ENCODE measurements at places on chromosomes 3 and 15. TPM values are rescaled to one million over a fixed set of nuclear protein-coding genes. Genes with fewer than 3 reads are reported as not detected.

GRCh38 chr15:40623361-40623760 is 29.3 kb downstream of the KNL1 start:
- DNase-seq, result no peak

DNA sequence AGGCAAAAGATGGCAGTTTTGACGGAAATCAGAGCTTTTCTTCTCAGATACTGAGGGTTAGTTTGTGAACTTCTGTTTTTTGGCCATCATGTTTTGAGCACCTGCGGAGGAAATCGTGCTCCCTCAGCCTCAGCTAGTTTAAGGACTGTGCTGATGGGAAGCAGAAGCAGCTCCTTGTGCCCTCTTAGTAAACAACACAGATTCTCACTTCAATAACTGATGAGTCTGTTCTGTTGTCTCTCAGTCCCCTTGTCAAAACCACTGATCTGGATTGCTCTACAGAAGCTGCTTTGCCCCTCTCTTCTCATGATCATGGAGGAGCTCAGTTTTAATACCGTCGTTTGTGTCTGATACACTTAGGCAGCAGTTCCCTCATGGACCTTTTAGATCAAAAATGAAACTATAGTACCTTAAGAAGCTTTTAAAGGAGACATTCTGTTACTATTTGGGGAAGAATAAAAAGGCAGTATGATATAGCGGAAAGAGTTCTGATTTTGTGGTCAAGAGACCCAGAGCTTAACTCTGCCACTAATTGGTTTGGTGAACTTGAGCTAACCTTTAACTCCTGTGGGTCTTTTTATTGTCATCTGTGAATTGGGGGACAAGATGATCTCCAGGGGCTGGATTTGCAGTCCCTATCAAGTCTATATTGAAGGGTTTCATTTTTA is 152.6 kb downstream of the BBX start:
- no peak for DNase-seq

DNA sequence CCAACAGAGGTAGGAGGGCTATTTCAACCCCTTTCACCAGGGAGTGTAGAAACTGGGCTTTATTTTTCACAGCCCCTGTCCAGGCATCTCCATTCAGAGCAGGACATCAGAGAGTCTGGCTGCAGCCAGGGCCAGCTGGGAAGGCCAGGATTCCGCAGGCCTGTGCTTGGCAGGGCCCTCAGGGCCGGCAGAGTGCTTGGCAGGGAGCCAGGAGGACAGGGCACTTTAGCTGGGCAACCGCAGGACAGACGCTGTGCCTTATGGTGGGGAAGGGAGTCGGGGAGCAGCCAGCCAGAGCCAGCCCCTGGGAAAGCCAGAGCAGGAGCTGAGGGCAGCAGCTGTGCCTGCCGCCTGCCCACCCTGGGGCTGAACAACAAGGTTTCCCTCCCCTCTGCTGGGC is 34.5 kb upstream of the IQCF6 start:
- DNase-seq, result no peak

DNA sequence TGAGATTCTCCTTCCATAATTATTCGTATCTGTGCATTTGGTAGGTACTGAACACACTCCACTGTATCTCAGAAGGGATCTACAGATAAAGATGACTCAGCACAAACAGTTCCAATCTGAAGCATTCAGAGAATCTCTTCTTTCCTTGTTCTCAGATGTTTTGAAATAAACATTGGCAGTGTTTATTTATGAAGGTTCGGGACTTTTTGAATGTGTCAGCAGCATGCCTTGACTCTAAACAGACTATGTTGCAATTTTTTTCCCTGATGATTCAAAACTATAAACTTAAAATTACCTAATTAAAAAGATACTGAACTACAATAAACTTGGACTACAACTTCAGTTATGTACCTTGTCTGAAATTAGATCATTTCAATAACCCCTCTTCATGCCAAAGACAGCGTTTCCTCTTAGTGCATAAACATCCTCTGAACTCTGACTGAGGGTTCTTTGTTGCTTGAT is 612.9 kb upstream of the TBL1XR1 start:
- no peak for DNase-seq

DNA sequence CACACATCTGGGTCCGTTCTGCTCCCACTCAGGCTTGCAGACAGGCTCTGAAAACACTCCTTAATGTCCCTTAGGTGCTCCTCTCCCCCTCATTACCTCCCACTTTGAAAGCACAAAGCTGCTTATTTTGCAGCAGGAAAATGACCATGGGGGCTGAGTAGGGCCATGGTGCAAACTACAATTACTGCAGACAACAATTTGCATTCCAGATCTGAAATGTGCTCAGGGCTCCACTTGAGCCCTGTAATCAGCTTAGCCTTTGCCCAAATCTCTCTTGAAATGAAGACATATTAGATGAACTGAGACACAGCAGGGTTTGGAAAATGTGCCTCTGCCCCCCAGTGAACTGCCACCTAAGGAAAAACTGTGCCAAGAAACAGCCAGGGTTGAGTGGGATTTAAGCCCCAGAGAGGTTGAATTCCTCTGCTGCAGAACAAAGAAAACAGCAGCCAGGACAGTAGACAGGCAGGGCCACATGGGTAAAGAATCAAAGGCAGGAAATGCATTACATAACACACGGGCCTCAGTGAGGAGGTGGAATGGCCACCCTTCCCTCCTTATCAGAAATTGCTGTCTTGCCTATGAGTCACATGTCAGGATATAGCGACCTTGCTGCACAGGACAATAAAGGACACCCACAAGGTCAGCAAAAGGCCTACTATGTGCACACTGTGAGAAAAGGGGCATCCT is 126.8 kb upstream of the ARHGEF3 start:
- no peak for DNase-seq

GRCh38 chr3:129855832-129856419 is 37.6 kb downstream of the TMCC1 start:
- no peak for DNase-seq

GRCh38 chr3:16790432-16791400 is 94.0 kb upstream of the PLCL2 start:
- DNase-seq, result no peak

DNA sequence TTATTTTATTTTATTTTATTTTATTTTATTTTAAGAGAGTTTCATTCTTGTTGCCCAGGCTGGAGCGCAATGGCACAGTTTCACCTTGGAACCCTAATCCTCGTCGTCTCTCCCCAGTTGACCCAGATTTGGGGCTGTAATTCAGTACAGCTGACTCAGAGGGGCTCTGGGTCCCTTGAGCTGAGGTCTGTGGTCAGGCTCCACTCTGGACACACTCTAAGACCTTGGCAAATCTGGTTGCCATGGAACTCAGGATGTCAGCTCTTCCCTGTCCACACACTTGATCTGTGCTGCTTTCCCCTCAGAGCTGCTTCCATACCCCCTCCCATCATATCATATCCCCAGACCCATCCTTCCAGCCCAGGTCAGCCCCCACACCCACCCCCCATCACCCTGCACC is 675 bp upstream of the CYP11A1 start:
- DNase-seq, result no peak

DNA sequence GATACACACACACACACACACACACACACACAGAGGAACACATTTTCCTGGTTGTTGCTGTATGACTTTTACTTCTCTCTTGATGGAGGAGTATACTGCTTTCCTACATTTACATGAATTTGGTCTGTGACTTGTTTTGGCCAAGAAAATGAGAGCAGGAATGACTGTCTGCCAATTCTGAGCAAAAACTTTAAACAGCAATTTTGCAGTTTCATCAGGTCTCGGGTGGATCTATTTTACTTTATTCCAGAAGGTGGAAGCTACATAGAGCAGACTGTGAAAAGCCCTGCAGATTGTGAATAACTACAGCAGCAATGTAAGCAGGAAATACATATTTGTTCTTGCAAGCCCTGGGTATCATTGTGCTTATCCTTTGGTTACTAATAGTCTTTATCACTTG is 1350.0 kb upstream of the EPHA6 start:
- DNase-seq, result no peak

GRCh38 chr3:47404955-47405790 is 24.4 kb downstream of the PTPN23 start:
- no peak for DNase-seq

- DNase-seq, result no peak
These were observed 40.5 kb downstream of the IMPG2 start for GRCh38 chr3:101279765-101280385.

- no peak for DNase-seq
These were observed 14.4 kb downstream of the ABHD17C start for GRCh38 chr15:80709542-80709941.

DNA sequence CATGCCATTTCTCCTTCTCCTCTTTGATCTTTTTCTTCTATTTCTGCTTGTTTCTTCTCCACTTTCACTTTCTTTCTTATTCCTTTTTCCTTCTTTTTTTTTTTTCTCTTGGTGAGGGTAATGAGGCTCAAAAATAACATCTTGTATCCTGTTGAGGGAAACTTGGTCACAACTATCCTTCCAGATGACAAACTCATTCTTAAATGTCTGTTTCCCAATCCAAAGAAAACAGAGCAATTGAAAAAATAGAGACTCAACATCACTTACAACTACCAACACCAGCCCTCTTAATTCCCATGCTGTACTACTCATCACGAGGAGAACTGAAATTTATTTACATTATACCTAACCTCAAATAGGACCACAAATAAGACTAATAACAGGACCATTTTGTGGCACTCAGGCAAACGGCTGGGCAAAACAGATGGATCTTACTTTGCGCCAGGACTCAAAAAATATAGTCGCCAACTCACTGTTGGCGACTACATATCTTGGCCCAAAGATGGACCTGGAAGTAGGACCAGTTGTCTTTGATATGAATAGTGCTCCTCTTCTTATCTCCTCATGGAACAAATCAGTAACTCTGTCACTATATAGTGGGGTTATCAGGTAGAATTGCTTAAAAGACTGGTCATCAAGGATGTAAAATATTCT is 343.9 kb downstream of the ZBTB20 start:
- DNase-seq, result no peak

GRCh38 chr15:89377842-89378295 is 43.2 kb upstream of the POLG start:
- no peak for DNase-seq

GRCh38 chr3:186843039-186843432 is 526 bp downstream of the ADIPOQ start:
- no peak for DNase-seq

GRCh38 chr15:40538976-40539375 is 25.9 kb downstream of the CCDC32 start:
- no peak for DNase-seq

GRCh38 chr15:83198476-83198875 is 9.1 kb downstream of the HDGFL3 start:
- no peak for DNase-seq

DNA sequence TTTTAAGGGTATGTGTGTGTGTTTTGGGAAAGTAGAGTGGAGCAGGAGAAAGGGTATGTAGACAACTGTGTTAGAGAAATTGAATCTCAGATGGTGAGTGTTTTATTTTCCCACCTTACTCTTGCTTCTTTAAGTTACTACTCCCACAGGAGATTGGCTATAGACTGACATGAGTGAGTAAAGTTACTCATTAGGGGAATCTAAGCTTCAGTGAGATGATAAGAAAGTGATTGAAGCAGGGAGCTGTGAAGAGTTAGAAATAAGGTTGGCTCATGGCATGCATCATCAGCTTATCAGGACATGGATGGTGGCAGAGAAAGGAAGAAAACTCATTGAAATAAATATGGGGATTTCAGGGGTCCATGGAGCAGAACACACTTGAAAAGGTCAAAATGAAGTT is 88.9 kb downstream of the MBNL1 start:
- no peak for DNase-seq

DNA sequence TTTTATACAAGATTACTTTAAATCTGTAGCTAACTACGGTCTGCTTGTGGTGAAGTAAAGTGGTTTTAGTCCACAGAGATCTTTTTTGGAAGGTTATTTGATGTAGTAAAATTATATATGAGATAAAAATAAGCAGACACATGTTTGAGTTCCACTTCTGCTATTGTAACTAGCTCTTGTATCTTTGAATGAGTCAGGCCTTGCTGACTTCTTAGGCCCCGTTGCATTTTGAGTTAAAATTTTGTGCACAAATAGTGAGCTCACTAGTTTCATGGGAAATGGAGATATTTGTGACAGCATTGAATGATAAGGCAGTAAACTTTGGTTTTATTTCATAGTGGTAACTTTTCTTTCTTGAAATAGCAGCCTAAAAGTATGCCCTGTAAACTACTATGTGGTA is 42.6 kb downstream of the ARIH1 start:
- DNase-seq, result no peak

DNA sequence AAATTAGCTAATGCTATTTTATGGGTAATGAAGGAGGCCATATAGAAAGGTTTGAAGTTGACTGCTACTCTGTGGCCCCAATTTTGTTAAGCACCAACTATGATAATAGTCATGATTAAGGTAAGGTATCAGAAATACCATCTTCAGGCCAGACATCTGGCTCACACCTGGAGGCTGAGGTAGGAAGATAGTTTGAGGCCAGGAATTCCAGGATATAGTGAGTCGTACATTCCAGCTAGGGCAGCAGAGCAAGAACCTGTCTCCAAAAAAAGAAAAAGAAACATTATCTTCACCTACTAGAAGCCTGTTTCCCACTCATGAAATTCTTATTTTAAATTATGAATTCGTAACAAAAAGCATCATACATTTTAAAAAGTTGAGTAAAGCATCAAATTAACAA is 64.4 kb downstream of the LRRC28 start:
- DNase-seq, result no peak

GRCh38 chr15:70222606-70223005 is 124.9 kb upstream of the TLE3 start:
- DNase-seq, result no peak

DNA sequence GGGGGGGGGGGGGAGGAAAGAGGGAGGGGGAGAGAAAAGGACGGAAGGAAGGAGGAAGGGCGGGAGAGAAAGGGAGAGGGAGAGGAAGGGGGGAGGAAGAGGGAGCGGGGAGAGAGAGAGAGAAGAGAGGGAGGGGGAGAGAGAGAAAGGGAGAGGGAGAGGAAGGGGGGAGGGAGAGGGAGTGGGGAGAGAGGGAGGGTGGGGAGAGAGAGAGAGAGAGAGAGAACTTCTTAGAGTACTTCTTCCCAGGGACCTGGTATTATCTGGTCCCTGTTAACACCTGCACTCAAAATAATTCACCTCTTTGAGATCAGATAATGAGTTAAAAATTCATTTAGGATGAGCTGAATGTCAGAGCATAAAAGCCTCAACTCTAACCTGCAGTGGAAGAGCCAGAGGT is 1.1 kb downstream of the SEC13 start:
- no peak for DNase-seq

DNA sequence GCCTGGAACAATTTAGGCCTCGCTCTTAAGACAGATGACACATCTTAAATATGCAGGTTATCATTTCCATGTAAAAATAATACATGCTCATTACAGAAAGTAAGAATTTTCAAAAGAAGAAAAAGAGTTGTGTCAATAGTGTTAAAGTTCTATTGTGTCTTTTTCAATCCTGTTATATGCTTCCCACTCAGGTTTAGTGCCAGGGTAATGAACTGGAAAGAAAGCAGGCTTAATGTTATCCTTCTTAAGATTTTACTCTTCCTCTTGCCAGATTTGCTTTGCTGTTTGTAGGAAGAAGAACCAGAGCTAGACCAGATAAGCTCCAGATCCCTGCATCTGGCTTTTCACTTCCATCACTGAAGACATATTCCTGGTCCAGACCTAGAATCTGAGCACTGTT is 128.6 kb downstream of the TPRG1 start:
- no peak for DNase-seq

GRCh38 chr15:38252481-38253350 is at the start of gene SPRED1:
TSS of gene SPRED1 (plus strand) at chr15:38252836. CDS start at chr15:38253186, 350 bp downstream.
- no peak for DNase-seq

- DNase-seq, result no peak
These were observed 14.2 kb downstream of the GPR15 start for GRCh38 chr3:98545940-98546339.

SLC22A14 gene
- not detected for total RNA-seq

ADIPOQ gene
- total RNA-seq, result not detected

ATP2C1 gene
- total RNA-seq, result 50.2 TPM

SV2B gene
- 0.05 TPM for total RNA-seq

CLSTN2 gene
- 0.03 TPM for total RNA-seq

Measured in activated T-cell treated with anti-CD3 and anti-CD28 coated beads, Interleukin-2, amount 50 U/mL, for 4 hours (primary cell).